Activated naive CD4-positive, alpha-beta T cell treated with anti-CD3 and anti-CD28 coated beads, Interleukin-2, amount 10 ng/mL, durations not matched to agents 7 days and 5 days (primary cell): ENCODE measurements at places on chromosomes 11 and 22.

- DNase-seq = no peak
- H3K36me3 ChIP-seq = no peaks in the 10 kb centered on the region
- peaks cover 15% of the 10 kb centered on the region for H3K27me3 ChIP-seq
- no peak overlapping the region for H3K27ac ChIP-seq
- no peaks in the 10 kb centered on the region for H3K4me1 ChIP-seq
These were observed 20.3 kb upstream of the CCDC90B start for GRCh38 chr11:83306200-83307080.

GRCh38 chr11:31802990-31803812, 7.9 kb downstream of the PAX6 start:
- H3K27me3 ChIP-seq = peaks cover 97% of the 10 kb centered on the region
- peak overlapping the region; percentile 15 for H3K4me3 ChIP-seq
- H3K4me1 ChIP-seq = peaks cover 19% of the 10 kb centered on the region
- peaks cover 20% of the 10 kb centered on the region for H3K36me3 ChIP-seq

- no peak overlapping the region for H3K27ac ChIP-seq
- no peak overlapping the region for H3K4me3 ChIP-seq
These were observed 4.5 kb upstream of the KCTD17 start for GRCh38 chr22:37047006-37047405.

GRCh38 chr22:24305260-24305692, 34.6 kb downstream of the SPECC1L start:
- peaks cover 53% of the 10 kb centered on the region for H3K36me3 ChIP-seq
- H3K4me1 ChIP-seq = peaks cover 57% of the 10 kb centered on the region
- H3K27ac ChIP-seq = peak overlapping the region; percentile 59
- H3K4me3 ChIP-seq = no peak overlapping the region

DNA sequence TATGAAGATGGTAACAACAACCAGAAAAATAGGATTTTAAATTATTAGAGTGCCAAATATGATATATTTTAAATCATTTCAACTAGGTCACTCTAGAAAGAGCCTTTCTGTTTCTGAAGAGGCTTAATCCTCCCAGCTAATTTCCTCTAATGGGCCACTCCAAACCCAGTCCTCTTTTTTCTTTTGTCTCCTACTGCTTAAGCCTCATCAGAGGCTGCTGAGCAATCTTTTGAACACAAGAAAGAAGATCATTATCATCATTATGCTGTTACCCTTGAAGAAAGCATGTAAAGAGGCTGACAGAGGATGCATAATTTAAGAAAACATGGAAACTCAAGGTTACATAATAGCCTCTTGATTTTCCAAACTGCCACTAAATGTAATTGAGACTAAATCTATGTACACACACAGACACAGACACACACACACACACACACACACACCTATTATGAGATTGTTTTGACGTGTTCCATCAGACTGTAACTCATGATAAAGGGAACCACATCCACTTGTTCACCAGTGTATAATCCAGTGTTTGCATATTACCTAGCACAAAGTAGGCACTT, 519.6 kb downstream of the METTL15 start:
- no peaks in the 10 kb centered on the region for H3K4me1 ChIP-seq
- no peaks in the 10 kb centered on the region for H3K36me3 ChIP-seq
- no peak overlapping the region for H3K27ac ChIP-seq
- DNase-seq = no peak

DNA sequence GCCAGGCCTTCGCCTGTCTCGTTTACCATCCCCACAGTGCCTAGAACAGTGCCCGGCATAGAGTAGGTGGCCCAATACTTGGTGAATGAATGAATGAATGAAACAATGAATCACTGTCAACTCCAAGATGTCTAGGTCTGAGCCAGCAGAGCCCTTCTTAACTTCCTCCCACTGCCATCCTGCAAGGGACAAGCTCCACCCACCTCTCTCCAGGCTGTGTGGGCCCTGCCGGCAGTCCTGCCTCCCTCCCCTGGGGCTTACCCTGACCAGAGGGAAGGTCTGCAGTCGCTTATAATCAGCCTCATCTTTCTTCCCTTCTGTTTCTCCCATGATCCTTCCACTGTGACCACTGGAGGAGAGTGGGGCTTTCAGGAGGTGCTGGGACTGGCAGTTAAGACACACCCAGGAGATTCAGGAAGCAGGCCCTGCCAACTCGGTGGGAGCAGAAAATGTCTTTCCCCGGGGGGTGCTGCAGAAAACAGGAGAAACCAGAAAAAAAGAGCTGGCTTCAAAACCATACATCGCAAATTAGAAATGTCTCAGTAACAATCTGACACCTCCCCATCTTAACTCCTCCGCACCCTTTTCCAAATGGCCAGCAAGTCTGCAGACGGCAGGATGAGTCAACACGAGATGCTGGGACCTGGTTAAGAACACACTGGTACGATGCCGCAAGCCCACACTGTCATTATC, 11.4 kb downstream of the DNAL4 start:
- H3K27ac ChIP-seq = no peak overlapping the region
- DNase-seq = no peak
- no peaks in the 10 kb centered on the region for H3K27me3 ChIP-seq

DNA sequence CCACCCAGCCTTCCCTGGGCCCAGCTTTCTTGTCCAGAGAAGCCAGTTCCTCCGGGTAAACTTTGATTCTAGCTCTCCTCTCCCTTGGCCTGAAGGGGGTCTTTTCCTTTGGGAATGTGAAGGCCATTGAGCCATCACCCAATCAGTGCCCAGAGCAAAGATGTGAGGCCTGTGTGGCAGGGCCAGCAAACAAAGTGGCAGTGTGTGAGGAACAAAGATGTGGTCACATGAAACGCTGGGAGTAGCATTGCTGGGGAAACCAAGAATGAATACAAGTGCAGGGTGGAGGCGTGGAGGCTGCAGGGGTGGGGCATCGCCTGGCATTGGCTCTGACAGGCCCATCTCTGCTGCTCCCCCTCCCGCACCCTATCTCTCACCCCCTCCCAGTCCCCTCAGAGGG, 91.9 kb upstream of the BID start:
- H3K36me3 ChIP-seq = peaks cover 2% of the 10 kb centered on the region
- H3K4me1 ChIP-seq = peaks cover 16% of the 10 kb centered on the region
- DNase-seq = no peak
- no peaks in the 10 kb centered on the region for H3K27me3 ChIP-seq
- no peak overlapping the region for H3K27ac ChIP-seq

DNA sequence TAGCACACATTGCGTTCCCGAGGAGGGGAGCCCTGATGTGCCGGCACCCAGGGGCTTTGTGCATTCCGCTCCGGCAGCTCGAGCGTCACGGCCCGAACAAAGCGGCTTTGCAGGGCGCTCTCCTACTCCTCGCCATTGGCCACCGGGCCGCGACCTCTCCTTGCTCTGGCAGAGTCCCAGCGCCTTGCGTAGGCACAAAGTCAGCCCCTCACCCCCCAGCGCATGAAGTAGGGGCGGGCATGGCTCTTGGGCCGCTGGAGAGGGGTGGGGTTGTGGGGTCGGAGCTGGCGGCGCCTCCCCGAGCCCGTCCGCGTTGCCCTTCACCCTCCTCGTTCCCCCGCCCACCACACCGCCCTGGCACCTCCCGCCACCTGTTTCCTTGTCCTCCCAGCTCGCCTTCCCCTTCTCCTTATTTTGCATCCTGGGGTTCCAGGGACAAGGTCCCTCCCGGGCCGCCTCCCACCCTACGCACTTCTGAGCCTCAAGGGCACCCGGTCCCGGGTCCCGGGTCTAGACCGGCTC, 753 bp upstream of the PPARA start:
- H3K4me1 ChIP-seq = peaks cover 17% of the 10 kb centered on the region
- H3K36me3 ChIP-seq = peaks cover 2% of the 10 kb centered on the region
- peak; percentile 66 for DNase-seq
- H3K27me3 ChIP-seq = peaks cover 52% of the 10 kb centered on the region
- H3K27ac ChIP-seq = no peak overlapping the region
- peak overlapping the region; percentile 67 for H3K4me3 ChIP-seq

DNA sequence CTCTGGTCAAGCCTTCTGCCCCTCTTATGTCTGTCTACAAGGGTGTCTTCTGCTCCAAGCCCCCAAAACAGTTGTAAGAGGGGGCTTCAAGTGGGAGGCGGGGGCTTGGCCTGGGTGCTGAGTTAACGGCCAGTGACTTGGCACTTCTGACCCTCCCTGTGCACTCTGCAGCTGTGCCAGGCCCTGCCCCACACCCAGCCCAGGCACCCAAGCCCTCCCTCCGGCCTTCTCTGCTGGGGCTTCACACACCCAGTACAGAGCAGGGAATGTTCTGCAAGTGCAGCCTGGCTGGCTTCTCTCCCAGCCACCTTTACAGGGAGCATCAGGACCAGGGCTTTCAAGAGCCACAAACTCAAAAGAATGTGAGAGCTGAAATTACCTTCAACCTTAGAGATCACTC, 3.8 kb downstream of the TMEM121B start:
- peaks cover 9% of the 10 kb centered on the region for H3K36me3 ChIP-seq
- no peak for DNase-seq
- H3K27ac ChIP-seq = peak overlapping the region; percentile 86
- peaks cover 58% of the 10 kb centered on the region for H3K4me1 ChIP-seq
- H3K27me3 ChIP-seq = peaks cover 41% of the 10 kb centered on the region
- H3K4me3 ChIP-seq = peak overlapping the region; percentile 59

- H3K4me3 ChIP-seq = no peak overlapping the region
- peaks cover 15% of the 10 kb centered on the region for H3K27me3 ChIP-seq
- H3K27ac ChIP-seq = no peak overlapping the region
- peaks cover 15% of the 10 kb centered on the region for H3K4me1 ChIP-seq
These were observed 75.6 kb upstream of the TEAD1 start for GRCh38 chr11:12598330-12599256.

DNA sequence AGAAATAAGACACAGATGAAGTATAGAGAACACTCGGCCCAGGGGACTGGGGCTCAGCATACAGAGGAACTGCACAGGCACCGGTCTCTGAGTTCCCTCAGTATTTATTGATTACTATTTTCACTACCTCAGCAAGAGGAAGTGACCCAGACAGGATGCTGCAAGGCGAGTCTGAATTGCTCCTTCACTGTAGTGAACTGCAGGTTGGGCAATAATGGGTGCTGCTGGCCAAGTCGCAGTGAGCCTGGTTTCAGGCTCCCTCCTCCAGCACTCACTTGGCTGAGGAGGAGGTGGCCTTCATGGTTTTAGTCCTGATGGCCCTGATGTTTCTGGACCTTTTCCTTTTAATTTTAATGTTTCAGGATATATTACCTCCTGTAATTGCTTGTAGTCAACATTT, 10.4 kb downstream of the OR52K2 start:
- H3K4me1 ChIP-seq = peaks cover 27% of the 10 kb centered on the region
- H3K27ac ChIP-seq = no peak overlapping the region
- no peaks in the 10 kb centered on the region for H3K27me3 ChIP-seq
- peaks cover 6% of the 10 kb centered on the region for H3K36me3 ChIP-seq
- no peak for DNase-seq

GRCh38 chr22:42202669-42203068, 67.8 kb downstream of the TCF20 start:
- H3K36me3 ChIP-seq = peaks cover 39% of the 10 kb centered on the region
- peak overlapping the region; percentile 87 for H3K27ac ChIP-seq
- H3K4me1 ChIP-seq = peaks cover 38% of the 10 kb centered on the region

DNA sequence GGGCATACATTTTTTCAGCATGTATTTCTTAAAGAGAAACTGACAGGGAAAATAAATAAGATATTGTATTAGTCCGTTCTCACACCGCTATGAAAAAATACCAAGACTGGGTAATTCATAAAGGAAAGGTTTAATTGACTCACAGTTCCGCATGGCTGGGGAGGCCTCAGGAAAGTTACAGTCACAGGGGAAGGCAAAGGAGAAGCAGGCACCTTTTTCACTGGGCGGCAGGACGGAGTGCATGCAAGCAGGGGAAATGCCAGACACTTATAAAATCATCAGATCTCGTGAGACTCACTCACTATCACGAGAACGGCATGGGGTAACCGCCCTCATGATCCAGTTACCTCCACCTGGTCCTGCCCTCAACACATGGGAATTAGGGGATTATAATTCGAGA, 44.2 kb downstream of the PPFIA1 start:
- no peaks in the 10 kb centered on the region for H3K27me3 ChIP-seq
- no peak overlapping the region for H3K4me3 ChIP-seq
- peaks cover 7% of the 10 kb centered on the region for H3K36me3 ChIP-seq
- DNase-seq = no peak
- H3K27ac ChIP-seq = no peak overlapping the region

GRCh38 chr11:111921541-111922230, 3.0 kb downstream of the C11orf52 start:
- H3K4me3 ChIP-seq = no peak overlapping the region
- H3K4me1 ChIP-seq = peaks cover 9% of the 10 kb centered on the region
- H3K27me3 ChIP-seq = peaks cover 40% of the 10 kb centered on the region
- H3K27ac ChIP-seq = no peak overlapping the region
- no peak for DNase-seq
- no peaks in the 10 kb centered on the region for H3K36me3 ChIP-seq

- H3K4me1 ChIP-seq = peaks cover 60% of the 10 kb centered on the region
- peaks cover 4% of the 10 kb centered on the region for H3K36me3 ChIP-seq
- peak overlapping the region; percentile 92 for H3K4me3 ChIP-seq
These were observed 782 bp downstream of the TMEM109 start for GRCh38 chr11:60914633-60915247.

DNA sequence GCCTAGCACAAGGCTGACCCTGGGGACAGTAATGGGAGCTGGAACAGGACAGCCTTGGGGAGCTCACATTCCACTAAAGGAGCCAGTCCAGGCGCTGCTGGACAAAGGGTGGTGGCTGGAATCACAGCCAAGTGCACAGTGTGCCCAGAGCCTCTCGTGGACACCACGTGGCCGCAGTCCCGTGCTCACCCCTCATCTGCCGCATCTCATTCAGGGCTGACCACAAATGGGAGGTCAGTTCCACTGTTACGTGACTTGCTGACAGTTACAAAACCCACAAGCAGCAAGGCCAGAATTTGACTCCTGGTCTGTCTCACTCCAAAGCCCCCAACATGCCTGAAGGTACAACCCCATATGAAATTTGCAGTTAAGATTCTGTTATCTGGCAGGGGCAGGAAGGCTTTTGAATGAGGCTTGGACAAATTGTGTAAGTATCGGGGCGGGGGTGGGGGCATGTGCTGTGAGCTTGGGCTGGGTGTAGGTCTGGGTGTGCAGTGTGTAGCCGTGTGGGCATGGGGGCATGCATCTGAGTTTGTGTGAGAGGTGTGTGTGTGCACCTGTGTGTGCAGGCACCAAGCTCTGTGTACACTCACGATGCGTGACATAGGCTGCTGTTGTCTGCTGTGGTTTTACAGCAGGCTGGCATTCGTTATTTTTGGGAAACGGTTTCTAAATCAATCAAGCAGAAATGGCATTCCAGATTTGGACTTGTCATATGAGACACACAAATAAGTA, 301.7 kb downstream of the BRD1 start:
- no peaks in the 10 kb centered on the region for H3K36me3 ChIP-seq
- H3K27ac ChIP-seq = no peak overlapping the region

GRCh38 chr22:24027389-24027975, 16.4 kb downstream of the CABIN1 start:
- peaks cover 40% of the 10 kb centered on the region for H3K36me3 ChIP-seq
- peaks cover 26% of the 10 kb centered on the region for H3K4me1 ChIP-seq
- H3K27me3 ChIP-seq = no peaks in the 10 kb centered on the region

DNA sequence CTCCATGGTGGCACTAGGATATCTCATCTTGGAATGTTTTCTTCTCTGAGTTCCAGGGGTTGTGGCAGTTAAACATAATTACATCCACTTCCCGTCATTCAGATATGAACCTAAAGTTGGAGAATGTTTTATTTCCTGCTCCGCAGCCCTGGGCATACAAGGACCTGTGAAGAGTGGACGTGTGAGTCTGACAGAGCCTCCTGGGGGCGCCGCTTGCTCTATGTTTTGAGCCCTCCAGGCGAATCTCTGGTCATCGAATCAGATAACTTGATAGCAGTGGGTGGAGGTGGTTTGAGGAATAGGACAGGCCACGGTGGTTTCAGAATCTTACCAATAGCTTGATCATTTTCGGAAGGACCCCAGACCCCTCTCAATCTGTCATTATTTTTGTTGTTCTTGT, 174.2 kb downstream of the NTM start:
- no peaks in the 10 kb centered on the region for H3K4me1 ChIP-seq
- no peak for DNase-seq
- no peaks in the 10 kb centered on the region for H3K27me3 ChIP-seq
- H3K4me3 ChIP-seq = no peak overlapping the region
- no peaks in the 10 kb centered on the region for H3K36me3 ChIP-seq
